Astrocyte (in vitro differentiated cells and primary cell): ENCODE measurements at places on chromosomes 5 and 9.

DNA sequence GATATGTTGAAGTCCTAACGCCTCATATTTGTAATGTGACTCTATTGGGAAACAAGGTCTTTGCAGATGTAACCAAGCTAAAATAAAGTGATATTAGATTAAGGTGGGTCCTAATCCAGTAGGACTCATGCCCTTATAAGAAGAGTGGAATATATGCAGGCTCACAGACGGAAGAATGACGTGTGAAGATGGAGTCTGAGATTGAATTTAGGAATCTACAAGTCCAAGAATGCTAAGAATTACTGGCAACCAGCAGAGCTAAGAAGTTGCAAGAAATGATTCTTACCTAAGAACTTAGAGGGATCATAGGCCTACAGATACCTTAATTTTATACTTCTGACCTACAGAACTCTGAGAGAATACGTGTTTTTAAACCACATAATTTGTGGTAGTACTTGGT, 350.0 kb upstream of the ST8SIA4 start:
- no peak for DNase-seq

DNA sequence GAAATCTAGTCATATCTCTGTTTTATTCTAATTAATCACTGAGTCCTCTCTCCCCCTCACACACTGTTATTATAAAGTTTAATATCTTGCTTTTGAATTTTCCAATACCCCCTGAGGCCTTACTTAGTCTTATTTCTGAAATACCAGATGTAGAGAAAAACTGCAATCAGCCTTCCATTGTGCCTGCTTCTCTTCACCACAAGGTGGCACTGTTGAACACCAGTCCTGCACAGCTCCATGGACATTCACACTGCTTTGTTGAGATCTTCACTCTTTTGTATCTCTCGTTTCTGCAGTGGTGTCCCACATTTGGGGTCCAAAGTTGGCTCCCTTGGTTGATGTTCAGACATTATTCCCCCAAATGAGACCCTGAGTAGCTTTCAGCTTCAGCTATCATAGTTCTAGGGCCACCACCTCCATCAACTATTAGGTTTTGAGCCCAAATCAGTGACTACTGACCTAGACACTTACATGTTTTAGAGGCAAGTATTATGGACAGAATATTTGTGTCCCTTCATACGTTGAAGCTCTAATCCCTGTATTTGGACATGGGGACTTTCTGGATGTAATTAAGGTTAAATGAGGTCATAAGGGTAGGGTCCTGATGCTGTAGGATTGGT, 24.3 kb downstream of the BOD1 start:
- no peak for DNase-seq

GRCh38 chr5:79845448-79846197, 145.4 kb downstream of the MTX3 start:
- peak; percentile 96 for DNase-seq

GRCh38 chr9:98801969-98802371, 5.5 kb upstream of the GALNT12 start:
- DNase-seq: no peak
